ENCODE measurements at places on chromosomes 11 and 22.

- peaks cover 2% of the 10 kb centered on the region for H3K36me3 ChIP-seq
- no peak overlapping the region for H3K4me3 ChIP-seq
- H3K27me3 ChIP-seq = peaks cover 2% of the 10 kb centered on the region
- no peak overlapping the region for H3K27ac ChIP-seq
Observed at GRCh38 chr11:103051981-103052380, 40.0 kb downstream of the DCUN1D5 start.

GRCh38 chr22:32842486-32842885 lies 41.0 kb downstream of the TIMP3 start:
- H3K36me3 ChIP-seq = no peaks in the 10 kb centered on the region
- H3K4me1 ChIP-seq = no peaks in the 10 kb centered on the region
- no peak overlapping the region for H3K27ac ChIP-seq
- no peaks in the 10 kb centered on the region for H3K27me3 ChIP-seq

DNA sequence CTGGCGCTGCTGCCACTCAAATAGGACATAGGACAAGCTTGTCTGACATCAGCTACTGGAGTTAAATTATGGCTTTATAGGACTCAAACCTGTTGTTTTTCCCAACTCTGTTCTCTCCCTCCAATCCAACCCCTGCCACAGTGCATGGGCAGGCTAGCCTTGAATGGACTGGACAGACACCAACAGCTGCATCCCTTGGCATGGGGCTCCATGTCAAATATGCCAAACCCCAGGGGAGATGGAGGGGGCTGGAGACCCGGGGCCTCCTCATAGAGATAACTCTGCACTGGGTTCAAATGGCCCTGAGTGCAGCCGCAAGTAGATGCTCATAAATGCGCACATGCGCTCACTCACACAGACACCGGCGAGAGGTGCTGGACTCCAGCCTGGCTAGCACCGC lies 28.9 kb downstream of the CD5 start:
- peaks cover 11% of the 10 kb centered on the region for H3K36me3 ChIP-seq
- H3K4me1 ChIP-seq = peaks cover 10% of the 10 kb centered on the region
- H3K4me3 ChIP-seq = no peak overlapping the region
- no peaks in the 10 kb centered on the region for H3K27me3 ChIP-seq
- no peak for DNase-seq
- H3K27ac ChIP-seq = no peak overlapping the region

DNA sequence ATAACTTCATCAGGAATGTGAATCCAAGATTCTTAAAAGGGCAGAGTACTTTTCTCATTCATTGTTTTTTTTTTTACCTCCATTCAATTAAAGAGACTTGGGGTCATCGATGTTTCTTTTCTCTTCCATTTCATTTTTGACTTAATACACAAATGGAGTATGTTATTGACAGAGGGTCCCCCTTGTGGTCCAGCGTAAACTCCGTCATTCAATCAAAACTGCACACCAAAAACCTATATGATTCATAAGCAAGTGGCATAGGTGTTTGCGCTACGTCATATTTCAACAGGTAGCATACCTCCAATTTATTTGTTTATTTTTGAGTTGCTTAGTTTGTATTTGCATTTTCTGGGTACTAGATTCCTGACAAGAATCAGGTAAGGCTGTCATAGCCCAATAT lies 12.7 kb upstream of the FOLH1 start:
- no peak overlapping the region for H3K4me3 ChIP-seq
- H3K4me1 ChIP-seq = no peaks in the 10 kb centered on the region
- no peak overlapping the region for H3K27ac ChIP-seq
- no peak for DNase-seq
- no peaks in the 10 kb centered on the region for H3K27me3 ChIP-seq
- H3K36me3 ChIP-seq = no peaks in the 10 kb centered on the region

Measured in activated naive CD8-positive, alpha-beta T cell treated with anti-CD3 and anti-CD28 coated beads, Interleukin-2, amount 10 ng/mL, durations not matched to agents 7 days and 5 days (primary cell).